ENCODE measurements at places on chromosomes 3 and 15.
A peak's percentile ranks its signal among the peaks of the same experiment; 100 is the strongest.

GRCh38 chr3:16886303-16886683, 1.5 kb downstream of the PLCL2 start:
- DNase-seq, result no peak

GRCh38 chr15:100277087-100277855, 64.5 kb downstream of the ADAMTS17 start:
- DNase-seq, result no peak

GRCh38 chr3:86969500-86970189, 21.3 kb downstream of the VGLL3 start:
- DNase-seq, result peak; percentile 71

DNA sequence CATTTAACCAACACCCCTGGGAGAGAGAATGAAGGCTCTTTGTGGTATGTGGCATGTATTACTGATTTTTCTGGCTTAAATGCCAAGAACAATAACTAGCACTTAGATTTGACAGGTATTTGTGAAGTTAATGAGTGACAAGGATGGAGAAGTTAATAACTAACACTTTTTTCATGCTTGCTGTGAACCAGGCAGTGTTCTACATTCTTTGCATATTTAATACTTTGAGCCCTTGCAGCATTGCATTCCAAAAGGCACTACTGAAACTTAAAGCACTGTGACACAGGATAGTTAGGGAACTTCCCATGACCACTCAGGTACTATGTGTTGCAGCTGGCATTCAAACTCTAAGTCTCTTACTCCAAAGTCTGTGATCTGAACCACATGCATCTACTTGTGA, 650.6 kb downstream of the ZPLD1 start:
- no peak for DNase-seq

GRCh38 chr3:15967577-15967976, 169.8 kb upstream of the ANKRD28 start:
- no peak for DNase-seq

- no peak for DNase-seq
Observed at GRCh38 chr15:100862162-100862561, 17.5 kb upstream of the ALDH1A3 start.

- no peak for DNase-seq
Observed at GRCh38 chr3:77146004-77146403, 106.1 kb downstream of the ROBO2 start.

DNA sequence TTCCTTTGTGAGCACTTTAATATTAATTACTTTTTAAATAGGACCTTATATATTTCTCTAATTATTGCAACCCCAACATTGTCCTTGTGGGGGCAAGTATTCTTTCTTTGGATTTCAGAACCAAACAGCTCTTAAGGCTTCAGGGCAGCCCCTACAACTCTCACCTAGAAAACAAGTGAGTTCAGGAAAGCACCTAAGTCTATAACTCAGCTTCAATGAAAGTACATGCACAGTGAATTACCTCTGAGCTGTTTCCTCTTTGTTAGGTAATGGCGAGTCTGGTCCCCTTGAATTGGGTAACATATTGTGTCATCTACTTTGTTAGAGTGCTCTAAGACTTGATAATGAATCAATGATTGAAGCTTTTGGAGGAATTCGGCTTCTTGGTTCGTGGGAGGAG, 545.7 kb downstream of the NLGN1 start:
- no peak for DNase-seq

DNA sequence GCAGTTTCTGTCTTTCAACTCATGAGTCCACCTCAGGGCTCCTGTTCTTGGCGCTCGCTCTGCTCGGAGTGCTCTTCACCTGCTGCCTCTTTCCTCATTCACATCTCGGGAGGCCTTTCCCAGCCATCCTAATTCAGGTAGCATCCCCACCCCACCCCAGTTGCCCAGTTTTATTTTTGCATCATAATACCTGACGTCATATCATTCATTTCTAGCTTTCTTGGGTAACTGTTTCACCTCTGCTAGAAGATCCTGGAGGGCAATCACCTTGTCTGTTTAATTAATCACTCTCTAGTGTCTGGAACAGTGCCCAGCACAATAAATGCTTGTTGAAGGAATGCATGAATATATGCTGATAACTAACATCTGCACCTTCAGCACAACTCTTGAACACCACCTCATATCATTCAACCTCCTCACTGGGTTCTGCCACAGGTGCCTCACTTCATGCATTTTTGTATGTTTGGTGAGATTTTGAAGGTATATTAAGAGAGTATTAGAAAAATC, 7.6 kb downstream of the NUSAP1 start:
- no peak for DNase-seq

GRCh38 chr3:108899530-108899929, 54.1 kb downstream of the GUCA1C start:
- no peak for DNase-seq

DNA sequence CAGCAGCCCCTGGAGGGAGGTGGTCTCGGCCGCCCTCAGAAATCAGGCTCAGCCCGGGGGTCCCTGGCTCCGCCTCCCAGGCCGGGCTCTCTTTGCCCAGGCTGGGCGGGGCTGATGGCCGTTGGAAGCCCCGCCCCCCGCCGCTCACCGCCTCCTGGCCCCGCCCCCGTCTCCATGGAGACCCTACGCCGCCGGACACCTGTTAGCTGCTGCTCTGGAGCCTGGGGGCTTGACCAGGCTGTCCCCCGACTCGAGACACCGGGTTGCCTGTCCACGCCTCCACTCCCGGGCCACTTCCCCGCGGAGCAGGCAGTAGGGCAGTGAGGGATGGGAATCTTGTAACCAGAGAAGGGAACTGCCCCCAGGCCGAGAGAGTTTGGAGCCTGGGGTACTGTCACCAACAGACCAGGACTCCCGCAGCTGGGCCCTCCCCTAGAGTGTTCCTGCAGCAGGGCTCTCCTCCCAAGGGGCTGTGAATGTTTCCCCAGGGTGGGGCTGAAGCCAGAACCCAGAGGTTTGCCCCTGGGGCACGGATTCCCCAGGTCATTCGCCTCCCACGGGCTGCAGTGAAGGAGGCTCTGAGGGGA, 27.8 kb upstream of the RPL32 start:
- no peak for DNase-seq

GRCh38 chr3:40381904-40382616, 4.9 kb upstream of the ENTPD3 start:
- DNase-seq, result peak; percentile 63

GRCh38 chr15:77037388-77038209, 33.3 kb downstream of the TSPAN3 start:
- no peak for DNase-seq

DNA sequence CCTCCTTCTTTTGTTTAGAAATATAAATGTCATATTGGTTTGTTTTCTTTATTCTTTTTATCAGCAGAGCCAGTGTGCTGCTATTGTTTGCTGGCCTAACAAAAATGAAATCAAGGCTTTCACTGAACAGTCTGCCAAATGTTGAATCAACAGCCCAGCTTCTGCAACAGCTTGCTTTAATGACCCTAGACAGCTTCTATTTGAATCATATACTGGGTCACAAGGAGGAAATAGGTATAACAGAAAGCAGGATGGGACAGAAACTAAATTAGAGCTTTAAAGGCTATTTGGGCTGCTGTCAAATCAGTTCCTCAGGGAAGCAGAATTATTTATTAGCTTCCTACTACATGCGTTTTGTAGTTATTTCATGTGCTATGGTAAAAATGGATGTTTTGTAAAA, 12.1 kb upstream of the DNAJC13 start:
- no peak for DNase-seq

DNA sequence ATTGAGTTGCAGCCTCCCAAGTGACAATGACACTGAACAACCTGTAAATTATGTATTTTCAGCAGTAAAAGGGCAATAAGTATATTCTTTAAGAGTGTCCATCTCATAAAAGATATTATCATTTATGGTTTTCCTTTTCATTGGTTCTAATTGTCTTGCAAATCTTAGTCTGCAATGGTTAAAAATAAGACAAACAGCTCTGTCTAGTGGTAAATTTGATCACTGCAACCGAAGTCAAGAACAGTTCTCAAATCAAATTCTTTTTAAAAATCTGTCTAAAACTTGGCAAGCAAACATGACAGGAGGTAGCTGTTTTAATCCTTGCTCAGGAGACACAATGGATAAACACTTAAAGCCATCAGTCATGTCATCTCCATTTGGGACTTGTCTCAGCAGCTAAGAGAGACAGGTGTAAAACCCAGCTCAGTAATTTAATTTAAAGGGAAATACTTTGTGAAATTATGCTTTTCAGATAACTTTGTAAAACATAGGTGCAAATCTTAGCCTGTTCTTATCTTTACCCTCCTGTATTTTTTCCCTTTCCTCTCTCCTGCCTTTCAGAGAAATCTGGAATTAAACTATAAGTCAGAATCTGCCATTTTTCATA, 150.3 kb upstream of the ARHGEF26 start:
- no peak for DNase-seq

- DNase-seq, result no peak
Observed at GRCh38 chr15:37788330-37788729, 146.1 kb upstream of the TMCO5A start.

DNA sequence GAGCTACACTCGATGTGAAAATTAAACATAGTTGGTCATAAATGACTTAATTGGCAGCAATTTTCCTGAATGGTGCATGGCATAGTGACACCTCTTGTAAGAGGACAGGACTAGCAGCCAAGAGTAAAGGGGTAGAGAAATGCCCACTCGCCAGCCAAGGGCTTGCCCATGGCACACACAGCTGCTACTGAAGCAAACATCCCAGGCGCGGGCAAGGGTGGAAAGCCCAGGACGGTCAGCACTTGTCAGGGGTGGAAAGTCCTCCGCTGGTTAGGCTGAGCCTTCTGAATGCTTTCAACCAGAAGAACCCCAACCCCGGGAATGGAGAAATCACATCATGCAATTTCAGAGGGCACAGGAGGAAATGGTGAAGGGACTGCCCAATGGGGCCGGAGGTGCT, 31.6 kb downstream of the BDH1 start:
- no peak for DNase-seq

- peak; percentile 34 for DNase-seq
Observed at GRCh38 chr3:20648921-20649381, 462.9 kb upstream of the SGO1 start.

DNA sequence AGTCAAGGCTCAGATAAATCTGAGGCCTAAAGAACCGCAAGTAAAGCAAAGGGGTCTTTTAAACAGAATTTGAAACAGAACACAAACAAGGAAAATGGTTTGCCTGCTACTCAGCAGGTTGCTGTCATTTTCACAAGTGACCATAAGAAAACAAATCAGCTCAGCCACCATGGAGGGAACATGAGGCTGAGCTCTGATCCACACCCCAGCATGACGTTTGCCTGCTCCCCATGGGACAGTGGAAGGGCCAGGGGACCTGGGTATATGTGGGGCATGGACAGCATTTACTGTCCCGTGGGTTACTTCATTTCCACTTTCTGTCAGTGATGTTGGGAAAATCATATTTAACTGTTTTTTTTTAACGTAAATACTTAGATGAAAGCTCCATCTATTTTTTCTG, 371.2 kb downstream of the LRTM1 start:
- DNase-seq, result no peak
